ENCODE measurements at places on chromosomes 13 and 19.

DNA sequence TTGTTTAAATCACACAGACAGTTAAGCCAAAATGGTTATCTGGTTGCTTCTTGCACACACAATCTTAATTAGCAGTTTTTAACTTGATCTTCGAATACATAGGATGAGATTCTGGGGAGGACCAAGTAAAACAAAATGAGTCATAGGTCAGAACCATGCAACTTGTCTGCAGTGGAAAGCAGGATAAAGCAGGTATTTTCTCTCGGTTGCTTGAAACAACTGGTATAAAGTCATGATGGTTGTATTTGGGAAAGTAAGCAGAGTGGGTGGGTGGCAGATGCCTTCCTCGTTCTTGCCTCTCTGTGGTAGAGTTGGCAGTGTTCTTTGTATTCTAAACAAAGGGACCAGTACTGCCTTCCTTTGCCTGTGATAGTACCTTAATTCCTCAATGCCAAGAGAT lies 167.0 kb downstream of the COG6 start:
- DNase-seq = no peak

- no peak for DNase-seq
Measured at GRCh38 chr13:44388427-44389059, 14.9 kb downstream of the SERP2 start.

DNA sequence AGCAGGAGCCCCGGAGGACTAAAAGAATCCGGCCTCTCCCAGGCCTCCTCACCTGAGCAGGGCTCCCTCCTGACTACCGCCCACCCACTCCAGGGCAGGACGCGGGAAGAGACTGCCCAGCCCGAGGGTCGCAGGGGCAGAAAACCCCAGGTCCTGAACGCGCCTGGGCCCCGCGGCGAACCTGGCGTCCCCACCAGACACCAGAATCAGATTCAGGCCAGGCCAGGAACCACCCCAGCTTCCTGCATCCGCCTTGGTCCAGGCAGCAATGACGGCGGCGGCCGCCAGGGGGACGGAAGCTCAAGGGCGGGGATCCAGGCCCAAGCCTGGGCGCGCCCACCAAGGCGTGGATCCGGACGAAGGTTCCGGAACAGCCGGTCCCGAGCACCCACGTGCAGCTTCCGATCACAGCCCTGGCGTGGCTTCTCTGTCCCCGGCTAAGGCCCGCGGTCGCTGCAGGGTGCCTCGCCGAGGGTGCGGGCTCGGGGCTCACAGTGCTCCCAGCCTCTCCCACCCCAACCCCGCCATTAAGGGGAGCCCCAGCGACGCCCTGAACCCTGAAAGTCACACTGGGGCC lies 3.6 kb downstream of the LGALS7 start:
- no peak for DNase-seq

- no peak for DNase-seq
Measured at GRCh38 chr13:60716313-60716712, 319.3 kb downstream of the TDRD3 start.

DNA sequence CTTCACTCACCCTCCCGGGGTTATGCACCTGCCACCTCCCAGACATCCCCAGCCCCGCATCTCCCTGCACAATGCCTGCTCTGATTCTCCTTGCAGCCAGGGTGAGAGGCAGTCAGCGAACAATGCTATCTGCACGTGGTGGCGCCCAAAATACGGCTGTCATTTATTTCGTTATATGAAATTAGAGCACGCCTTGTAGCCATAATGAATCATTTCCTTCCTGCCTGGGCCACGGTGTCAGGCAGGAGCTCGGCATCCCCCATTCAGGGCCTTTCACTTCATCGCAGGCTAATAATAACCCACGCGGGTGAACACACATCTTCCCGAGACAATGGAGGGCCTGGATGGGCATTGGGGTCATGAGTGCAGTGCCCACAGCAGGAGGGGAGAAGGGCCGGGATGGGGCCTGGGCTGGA lies 143.8 kb upstream of the ZNF507 start:
- no peak for DNase-seq

GRCh38 chr13:83450591-83450990 lies 431.7 kb downstream of the SLITRK1 start:
- no peak for DNase-seq

GRCh38 chr13:74747186-74747955 lies 613.2 kb upstream of the KLF12 start:
- DNase-seq = no peak

- DNase-seq = no peak
Measured at GRCh38 chr13:112968910-112969691, at the start of gene MCF2L. Gene MCF2L, plus strand, starts transcription at chr13:112969214. Its CDS starts 166 bp downstream, at chr13:112969380.

GRCh38 chr13:20700288-20700687 lies 3.2 kb upstream of the IL17D start:
- no peak for DNase-seq

DNA sequence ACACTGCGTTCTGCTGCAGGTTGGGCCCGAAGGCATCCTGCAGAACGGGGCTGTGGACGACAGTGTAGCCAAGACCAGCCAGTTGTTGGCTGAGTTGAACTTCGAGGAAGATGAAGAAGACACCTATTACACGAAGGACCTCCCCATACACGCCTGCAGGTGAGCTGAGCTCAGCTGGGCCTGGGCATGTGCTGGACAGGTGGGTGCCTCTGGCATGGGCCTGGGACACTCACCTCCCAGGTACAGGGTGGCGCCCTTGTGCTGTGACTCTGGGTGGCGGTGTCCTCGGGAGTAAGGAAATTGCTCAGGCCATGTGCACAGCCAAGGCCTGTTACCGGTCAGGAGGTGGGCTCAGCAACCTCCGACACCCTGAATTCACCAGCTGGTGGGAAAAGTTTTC lies 14.2 kb downstream of the UPF1 start:
- no peak for DNase-seq

DNA sequence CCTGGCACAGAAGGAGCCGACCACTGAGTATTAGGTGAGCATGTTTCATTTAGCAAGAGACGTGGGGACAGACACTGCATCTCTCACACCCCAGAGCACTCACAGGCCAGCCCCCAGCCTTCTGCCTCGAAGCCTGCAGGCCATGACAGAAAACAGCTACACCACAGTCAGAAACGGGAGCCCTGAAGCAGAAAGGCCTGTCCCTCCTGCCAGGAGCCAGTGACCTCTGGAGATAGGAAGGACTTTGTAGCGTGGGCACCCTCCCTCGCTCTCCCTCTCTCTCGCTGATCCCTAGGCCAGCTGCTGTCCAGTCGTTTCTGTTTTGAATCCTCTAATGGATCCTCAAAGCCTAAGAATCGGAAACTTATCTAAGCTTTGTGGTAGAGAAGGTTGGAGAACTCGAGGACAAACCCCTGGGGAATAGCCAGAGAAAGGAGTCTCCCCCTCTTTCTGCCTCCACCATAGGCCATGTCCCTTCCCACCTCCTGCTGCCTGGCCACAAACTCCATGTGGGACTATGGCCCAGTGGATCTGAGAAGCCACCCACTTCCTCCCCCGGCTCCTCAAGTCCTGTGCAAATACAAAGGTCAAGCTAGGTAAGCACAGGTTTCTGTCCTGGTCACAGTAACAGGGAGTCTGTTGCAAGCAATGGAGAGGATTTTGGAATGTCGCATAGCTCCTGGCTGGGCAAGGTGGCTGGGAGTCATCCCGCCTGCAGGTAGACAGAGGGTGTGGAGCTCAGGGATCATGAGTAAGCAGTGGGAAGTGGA lies 95.1 kb downstream of the NUFIP1 start:
- no peak for DNase-seq

DNA sequence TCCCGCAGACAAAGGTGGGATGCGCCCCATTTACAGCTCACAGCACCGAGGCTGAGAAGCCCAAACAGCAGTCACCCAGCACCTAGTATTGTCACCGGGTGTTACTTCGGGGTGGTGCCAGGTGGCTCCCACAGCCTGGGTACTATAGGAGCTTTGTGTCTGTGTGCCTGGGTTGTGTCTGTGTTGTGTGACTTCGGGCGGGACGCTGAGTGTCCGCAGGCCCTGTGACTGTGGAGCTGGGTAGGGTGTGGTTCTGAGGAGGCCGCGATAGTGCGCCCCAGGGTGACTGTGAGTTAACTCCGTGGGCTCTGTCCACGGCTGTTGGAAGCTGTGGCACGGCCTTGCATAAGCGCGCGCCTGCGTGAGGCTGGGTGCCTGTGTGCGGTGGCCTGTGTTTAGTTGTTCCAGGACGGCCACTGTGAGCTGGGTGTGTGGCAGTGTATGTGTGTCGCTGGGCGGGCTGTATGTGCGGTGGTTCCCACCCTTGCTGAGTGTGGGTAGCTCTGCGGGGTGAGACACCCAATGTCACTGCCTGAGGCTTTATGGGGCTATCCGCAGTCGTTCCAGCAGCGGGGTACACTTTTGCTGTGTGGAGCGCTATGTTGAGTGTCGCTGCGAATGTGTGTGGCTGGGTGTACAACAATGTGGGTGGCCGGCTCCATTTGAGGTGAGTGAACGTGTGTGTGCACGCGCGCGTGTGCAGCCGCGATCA lies 559 bp upstream of the SSBP4 start:
- DNase-seq = no peak

- no peak for DNase-seq
Measured at GRCh38 chr13:101700598-101700997, 248.1 kb downstream of the ITGBL1 start.

DNA sequence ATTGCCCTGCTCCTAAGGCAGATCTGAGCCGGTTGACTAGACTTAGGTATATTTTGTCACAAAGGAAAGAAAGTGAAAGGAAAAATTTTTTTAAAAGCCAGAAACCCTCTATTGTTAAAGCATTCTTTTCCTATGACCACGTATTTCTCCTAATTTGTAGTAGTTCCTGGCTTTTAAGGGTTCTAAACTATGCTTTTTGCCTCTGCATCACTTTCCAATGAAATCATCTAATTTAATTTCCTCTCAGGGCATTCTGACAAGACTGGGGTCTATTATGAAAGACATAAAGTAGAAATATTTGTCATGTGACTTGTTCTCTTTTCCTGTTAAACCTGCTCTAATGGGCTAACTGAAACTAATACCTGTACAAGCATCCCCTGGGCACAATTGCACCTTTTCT lies 233.0 kb upstream of the PRR20A start:
- no peak for DNase-seq

DNA sequence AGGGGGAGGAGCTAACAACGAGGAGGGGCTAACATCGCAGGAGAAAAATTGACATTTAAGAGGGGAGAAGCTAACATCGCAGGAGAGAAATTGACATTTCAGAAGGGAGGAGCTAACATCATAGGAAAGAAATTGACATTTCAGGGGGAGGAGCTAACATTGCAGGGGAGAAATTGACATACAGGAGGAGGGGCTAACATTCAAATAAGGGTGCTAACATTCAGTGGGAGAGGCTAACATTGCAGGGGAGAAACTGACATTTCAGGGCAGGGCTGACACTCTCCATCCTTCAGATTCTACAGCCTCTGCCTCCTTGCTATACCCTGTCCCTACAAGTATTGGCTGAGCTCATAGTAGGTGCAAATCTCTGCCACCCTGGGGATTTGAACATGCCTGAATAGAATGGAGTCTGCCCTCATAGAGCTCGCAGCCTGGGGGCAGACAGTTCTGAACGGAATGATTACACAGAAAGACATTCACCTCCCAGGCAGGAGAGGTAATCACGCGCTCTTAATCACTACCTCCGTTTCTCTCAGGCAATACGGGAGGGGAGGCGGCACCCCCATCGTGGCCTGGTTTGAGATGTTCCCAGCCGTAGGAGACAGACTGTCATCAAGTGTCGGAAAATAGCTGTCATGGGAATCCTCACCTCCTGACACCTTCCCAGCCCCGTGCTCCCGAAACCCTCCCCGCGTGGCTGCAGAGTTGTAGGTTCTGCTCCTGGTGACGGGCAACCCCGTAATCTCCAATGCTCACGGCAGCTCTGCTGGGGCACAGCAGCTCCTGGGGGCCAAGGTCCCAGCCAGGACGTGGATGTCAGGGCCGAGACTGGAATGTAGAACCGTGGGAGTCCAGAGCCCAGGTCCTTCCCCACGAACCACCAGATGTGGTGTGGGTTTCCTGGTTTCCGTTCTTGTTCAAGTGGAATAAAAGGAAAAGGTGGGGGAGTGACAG lies 9.5 kb downstream of the GPR32 start:
- DNase-seq = no peak

DNA sequence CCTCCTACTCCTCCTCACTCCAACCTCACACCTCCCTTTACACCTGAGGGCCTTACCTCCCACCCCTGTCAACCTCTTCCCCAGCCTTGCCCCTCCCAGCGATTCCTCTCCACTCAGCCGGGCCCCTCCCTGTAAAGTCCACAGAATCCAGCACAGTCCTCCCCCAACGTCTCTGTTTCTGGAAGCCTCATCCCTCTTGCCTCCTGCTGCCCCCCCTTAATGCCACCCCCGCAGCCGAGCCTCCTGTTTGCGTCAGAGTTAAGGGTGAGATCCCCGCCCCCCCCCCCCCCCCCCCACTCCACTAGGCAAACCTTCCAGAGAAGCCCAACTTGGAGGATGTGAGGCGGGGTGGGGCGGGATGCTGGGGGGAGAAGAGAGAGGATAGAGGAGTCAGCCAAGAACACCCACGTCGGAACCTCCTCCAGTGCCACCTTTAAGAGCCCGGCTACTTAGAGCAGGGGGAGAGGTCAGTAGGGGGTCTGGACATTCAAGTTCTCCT lies 2.1 kb downstream of the UNC13A start:
- peak; percentile 56 for DNase-seq

- DNase-seq = no peak
Measured at GRCh38 chr13:49308921-49309408, 61.2 kb downstream of the CDADC1 start.

DNA sequence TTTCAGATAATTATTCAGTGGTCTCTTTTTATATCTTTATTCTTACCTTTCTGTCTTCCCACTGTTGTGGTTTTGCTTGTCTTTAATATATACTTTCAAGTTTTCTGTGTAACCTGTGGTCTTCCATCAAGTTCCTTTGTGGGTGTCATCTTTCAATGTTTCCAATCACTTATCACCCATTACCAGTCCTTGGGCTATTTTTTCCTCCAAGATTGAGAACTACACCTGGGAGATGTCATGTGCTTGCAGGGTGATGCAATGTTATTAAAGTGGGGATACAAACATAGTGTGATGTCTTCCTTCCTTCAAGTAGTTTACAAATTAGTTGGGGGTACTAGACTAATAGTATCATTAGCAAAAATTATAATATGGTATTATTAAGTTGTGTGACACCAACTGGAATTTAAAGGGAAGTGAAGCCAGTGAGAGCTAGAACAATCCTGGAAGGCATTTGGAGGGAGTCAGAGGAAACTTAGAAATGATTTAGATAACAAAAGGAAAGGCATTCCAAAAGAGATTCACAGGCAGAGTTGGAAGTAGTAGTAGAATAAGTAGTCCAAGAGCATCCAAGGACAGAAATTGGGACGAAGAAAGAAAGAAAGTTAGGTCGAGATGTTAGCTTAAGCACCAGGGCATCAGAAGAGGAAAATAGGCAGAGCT lies 3.4 kb downstream of the FNDC3A start:
- DNase-seq = no peak

DNA sequence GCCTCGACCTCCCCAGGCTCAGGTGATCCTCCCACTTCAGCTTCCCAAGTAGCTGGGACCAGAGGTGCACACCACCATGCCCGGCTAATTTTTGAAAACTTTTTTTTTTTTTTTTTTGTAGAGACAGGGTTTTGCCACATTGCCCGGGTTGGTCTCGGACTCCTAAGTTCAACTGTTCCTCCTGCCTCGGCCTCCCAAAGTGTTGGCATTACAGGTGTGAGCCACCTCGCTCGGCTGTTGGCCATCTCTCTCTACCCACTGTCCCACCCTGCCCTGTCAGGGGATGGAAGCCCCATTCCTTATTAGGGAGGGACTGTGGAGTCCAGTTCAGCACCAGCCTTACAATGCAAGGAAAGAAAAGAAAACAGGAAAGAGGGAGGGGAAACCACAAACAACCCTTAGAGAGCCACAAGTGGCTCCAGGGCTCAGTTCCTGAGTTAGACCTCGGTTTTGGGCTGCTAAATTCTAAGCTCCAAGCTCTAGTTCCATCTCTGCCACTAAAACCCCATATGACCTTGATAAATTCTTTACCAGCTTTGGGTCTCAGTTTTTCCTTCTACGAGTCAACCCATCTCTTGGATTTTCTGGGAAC lies 31.7 kb downstream of the ACTL9 start:
- no peak for DNase-seq
